DMS153 (cell line): ENCODE measurements at places on chromosomes 7 and 10.

DNA sequence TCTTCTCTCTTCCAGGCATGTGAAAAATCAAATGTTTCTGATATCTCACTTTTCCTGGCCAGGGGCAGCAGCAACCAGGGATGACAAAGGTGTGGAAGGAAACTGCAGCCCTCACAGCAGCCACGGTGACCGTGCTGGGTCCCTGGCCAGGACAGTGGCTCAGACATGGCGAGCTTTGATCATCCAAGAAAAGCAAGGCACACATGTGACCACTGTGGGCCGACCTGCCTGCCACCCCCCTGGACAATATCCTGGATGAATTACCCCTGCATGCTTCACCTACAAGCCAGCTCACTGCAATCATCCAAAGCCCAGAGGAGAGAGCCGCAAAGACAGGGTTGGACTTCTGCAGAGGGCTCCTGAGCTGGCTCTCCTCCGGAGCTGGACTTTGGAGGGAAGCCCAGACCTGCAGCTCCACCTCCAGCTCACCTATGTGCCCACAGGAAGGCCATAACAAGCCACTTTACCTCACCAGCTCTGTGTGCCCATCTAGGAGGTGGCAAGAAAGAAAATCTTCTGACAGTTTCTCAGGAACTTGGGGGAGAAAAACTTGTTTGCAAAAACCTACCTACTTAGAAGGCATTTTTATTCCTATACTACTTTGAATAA, 2.7 kb downstream of the CHST15 start:
- peak; percentile 25 for DNase-seq

- no peak for DNase-seq
Measured at GRCh38 chr7:151439855-151440798, at the start of gene CRYGN. Gene CRYGN (minus strand): TSS chr7:151440141. CDS start chr7:151439917, 224 bp downstream.

- no peak for DNase-seq
Measured at GRCh38 chr10:3570855-3571266, 214.1 kb downstream of the KLF6 start.

GRCh38 chr7:22488643-22489462, 11.1 kb downstream of the STEAP1B start:
- DNase-seq: peak; percentile 86

DNA sequence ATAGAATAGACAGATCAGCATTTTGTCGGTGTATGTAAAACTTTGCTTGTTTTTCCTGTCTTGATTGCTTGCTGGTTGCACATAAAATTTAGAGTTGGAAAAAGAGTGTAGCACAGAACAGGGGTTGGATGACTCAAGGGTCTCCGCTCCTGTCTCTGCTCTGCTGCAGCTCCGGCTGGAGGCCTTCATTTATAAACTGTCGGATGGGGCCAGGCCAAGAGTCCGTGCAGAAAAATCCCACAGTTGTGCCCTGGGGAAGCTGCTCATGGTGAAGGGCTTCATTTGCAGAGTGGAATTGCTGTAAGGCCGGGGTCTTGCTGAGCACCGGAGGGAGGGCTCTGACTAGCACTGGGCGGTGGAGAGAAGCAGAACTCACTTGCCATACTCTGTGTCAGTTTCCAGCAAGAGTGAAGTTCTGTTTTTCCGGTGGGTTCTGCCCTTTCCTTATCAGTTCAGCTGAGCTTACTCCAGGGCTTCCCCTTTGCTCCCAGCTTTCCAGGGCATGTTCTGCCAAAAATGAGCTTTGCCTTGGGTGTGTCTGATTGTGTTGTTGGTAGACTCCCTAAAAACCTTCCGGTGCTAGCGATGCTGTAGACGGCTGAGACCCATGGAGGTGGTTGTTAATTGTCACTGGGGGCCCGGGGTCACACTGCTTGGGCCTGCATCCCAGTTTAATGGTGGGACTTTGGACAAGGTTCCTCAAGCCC, 67.2 kb downstream of the CAMK1D start:
- no peak for DNase-seq

- no peak for DNase-seq
Measured at GRCh38 chr10:2978574-2979273, 88.6 kb upstream of the PFKP start.

GRCh38 chr10:73967022-73967429, 30.9 kb upstream of the VCL start:
- DNase-seq: no peak

GRCh38 chr7:108266491-108266890, 136.3 kb upstream of the LAMB4 start:
- DNase-seq: no peak
